Stimulated activated CD4-positive, alpha-beta T cell treated with anti-CD3 and anti-CD28 coated beads, TNF-alpha, amount 100 ng/mL, for 24 hours (primary cell): ENCODE measurements at places on chromosomes 4 and X.

DNA sequence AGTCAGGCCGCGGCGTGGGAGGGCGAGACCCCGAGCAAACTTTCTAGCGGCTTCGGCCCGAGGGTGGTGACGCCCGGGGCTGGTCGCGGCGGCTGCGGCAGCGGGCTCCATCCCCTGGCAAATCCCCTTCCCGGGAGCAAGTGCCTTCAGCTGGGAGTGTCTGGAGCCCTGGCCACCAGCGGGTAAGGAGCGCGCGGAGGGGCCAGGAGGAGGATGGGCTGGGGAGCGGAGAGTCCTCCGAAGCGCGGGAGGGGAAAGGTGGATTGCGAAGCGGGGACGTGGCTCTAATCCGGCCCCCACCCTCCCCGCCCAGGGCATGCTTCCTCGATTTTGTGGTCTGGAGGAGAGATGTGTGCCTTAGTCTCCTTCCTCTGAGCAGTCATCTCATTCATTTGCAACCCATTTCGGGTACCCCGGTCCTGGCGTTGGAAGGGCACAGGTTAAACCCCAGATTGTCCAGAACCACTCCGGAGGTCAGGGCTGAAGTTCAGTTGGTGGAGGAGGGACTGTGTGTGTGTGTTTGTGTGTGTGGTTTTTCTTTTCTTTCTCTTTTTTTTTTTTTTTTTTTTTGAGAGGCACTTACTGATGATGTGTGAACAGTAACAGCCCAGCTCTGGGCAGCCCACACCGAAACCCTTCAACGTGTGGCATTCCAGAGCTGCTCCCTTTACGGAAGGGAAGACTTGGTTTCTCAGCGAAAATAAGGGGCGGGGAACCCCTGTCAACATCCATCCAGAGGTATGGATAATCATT lies 516 bp downstream of the SGMS2 start:
- no peak for DNase-seq

GRCh38 chr4:163744861-163745260 lies 250.4 kb downstream of the TMA16 start:
- no peak for DNase-seq

DNA sequence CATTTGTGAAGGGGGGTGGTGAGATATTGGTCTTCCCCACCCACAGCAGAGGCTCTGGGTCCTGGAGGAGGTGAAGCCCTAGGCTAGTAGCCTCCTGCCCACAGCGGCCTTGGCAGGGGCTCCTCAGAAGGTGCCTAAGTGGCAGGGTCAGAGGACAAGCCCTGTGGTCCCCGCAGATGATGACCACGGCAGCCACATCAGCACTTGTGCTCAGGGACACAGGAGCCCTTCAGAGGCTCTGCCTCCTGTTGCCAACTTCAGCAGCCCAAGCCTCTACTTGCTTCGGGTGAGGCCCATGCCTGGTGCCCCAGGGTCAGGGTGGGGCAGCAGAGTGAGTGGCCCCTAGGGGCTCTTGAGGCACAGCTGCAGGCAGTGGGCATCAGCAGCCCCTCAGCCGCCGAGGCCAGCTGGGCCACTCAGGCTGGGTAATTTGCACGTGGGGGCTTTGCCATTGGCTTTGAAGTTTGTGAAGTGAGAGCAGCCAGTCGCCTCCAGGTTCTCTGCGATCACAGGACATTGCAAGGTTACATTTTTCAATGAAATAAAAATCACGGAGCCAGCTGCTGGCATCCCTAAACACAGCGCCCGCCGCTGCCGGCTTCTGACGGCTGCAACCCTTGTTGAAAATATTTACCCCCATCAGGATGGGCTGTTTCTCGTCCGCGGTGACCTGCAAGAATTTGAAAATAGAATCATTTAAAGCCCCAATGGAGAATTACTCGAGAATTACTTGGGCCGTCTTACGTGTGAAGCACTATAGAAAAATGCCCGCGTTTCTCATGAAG lies 108.5 kb downstream of the HMX1 start:
- DNase-seq: no peak

DNA sequence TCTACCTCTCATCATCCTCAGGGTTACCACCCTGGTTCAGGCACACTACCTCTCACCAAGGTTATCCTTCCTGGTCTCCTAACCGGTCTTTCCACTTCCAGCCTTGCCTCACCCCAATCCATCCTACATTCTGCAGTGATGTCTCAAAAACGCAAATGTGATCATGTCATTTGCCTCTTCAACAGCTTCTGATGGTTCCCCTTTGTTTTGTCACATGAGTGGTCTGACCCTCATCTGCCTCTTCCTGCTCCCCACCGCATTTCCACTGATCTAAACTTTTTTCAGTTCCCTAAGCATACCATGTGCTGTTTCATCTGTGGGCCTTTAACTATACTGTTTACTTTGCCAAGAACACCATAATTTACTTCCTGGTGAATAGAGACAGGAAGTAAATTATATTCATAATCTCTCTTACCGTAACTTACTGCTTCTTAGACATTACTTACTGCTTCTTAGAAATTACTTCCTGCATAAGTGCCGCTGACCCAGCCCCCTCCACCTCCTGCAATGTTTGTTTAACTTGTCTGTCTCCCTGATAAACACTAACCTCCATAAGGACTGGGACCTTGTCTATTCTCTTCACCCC lies 27.1 kb upstream of the NSUN7 start:
- DNase-seq: no peak

GRCh38 chr4:41069838-41070237 lies 144.5 kb downstream of the APBB2 start:
- no peak for DNase-seq

GRCh38 chr4:104494822-104495559 lies at the start of gene CXXC4:
Gene CXXC4, minus strand, starts transcription at chr4:104494894. Its CDS starts 3,092 bp downstream, at chr4:104491802.
- DNase-seq: no peak

DNA sequence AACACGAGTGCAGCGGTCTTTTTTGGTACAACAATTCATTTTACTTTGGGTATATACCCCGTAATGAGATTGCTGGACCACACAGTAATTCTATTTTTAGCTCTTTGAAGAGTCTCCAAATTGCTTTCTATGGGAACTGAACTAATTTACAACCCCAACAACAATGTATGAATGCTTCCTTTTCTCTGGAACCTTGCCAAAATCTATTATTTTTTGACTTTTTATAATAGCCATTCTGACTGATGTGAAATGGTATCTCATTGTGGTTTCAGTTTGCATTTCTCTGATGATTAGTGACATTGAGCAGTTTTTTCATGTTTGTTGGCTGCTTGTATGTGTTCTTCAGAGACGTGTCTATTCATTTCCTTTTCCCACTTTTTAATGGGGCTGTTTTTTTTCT lies 240.8 kb downstream of the STK32B start:
- DNase-seq: no peak
